ENCODE measurements at places on chromosomes 1 and 21.

DNA sequence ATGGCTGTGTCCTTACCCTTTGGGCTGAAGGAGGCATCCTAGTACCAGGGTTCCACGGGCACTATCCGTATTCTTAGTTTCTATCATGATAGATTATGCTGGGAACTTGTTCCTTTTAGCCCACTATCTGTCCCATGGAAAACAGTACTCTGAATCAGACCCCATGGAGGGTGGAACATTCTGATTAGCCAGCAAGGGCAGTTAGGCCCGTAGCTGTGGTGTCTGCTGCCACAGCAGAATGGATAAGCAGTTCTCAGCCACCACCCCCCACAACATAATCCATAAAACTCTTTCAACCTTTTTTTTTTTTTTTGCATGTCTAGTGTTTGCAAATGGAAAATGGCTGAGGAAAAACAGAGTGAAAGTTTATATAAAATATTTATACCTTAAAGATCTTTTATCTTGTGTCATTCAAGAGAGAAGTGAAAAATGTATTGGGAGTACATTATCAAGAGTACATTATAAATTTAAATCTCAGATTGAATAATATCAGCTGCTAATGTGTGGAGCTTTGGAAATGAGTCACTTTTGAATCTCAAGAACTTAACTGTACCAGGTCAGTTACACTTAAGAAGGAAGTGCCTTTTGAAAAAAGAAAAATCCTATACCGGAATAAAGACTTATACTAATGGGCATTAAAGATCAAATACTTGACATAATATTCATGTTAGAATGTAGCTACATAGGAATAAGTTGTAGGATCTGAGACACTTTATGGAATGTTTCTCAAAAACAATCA is 80.3 kb downstream of the NFIA start:
- no peak for DNase-seq

- peak; percentile 36 for DNase-seq
Observed at GRCh38 chr1:226687426-226687825, 51.7 kb downstream of the ITPKB start.

DNA sequence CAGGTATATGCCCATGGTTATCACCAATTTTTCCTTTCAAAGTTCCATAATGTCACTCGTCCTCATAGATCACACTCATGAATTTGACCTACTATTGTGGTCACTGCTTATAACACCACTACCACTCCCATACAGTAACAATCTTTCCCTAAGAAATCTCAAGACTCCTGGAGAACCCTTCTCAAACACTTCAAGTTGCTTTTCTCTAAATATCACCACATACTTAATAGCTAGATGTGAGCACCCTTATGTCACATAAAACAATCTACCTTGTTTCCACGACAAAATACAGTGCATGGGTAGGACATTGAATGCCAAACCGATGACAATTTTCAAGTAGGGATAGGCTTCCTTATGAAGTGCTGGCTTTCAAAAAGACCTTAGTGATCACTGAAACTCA is 104.5 kb downstream of the LRRC53 start:
- no peak for DNase-seq

- DNase-seq = no peak
Observed at GRCh38 chr1:94955767-94956632, 29.1 kb upstream of the CNN3 start.

DNA sequence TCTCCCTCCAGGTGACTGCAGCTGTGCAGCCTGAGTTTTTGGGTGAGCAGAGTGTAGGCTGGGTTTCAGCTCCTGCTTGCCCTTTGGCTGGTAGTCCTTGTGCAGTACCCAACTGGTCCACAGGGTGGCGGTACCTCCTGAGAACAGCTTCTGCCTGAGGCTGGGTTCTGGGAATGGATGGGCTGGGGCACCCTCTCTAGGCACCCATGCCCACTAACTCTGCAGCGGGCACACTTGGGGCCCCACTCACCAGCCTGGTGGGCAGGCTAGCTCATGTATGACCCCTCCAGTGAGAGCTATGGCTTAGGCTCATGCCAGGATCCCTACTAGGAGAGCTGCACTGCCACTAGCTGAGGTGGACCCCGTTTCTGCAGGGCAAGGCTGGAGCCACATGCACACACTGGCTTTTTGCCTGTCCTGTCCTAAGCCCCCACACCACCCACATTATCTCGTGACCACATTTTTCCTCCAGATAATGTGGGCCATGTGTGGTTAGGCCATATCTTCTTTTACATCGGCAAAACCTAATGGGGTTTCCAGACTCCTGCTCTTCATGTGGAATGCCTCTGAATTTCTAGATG is 15.5 kb upstream of the GSTM4 start:
- DNase-seq = peak; percentile 94

GRCh38 chr1:8419172-8419571 is 101.3 kb downstream of the SLC45A1 start:
- no peak for DNase-seq

- no peak for DNase-seq
Observed at GRCh38 chr21:29121759-29122158, 8.7 kb upstream of the MAP3K7CL start.

GRCh38 chr1:108712606-108713150 is at the start of gene FNDC7:
Gene FNDC7 (plus strand): TSS chr1:108712908. CDS start chr1:108712934, 26 bp downstream.
- DNase-seq = no peak

DNA sequence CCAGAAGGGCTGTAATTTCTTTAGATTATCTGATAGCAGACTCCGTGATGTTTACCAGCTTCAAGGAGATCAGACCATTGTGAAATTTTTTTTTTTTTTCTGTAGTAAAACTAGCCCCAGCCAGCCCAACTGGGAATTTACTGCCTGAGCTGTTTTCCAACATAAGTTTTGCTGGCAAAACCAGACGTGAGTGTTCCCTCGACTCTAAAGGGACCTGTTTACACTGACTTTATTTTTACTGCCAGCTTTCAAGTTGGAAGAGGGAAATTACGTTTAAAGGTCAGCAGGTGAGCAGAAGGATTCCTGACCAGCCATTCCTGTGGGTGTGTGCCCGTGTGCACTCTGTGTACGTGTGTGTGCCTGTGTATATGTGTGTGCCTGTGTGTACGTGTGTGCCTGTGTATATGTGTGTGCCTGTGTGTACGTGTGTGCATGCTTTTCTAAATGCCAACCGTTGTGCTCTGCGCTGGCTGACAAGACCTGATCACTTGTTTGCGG is 374 bp downstream of the MAB21L3 start:
- DNase-seq = no peak

- DNase-seq = no peak
Observed at GRCh38 chr1:98550076-98550475, 111.4 kb upstream of the SNX7 start.

DNA sequence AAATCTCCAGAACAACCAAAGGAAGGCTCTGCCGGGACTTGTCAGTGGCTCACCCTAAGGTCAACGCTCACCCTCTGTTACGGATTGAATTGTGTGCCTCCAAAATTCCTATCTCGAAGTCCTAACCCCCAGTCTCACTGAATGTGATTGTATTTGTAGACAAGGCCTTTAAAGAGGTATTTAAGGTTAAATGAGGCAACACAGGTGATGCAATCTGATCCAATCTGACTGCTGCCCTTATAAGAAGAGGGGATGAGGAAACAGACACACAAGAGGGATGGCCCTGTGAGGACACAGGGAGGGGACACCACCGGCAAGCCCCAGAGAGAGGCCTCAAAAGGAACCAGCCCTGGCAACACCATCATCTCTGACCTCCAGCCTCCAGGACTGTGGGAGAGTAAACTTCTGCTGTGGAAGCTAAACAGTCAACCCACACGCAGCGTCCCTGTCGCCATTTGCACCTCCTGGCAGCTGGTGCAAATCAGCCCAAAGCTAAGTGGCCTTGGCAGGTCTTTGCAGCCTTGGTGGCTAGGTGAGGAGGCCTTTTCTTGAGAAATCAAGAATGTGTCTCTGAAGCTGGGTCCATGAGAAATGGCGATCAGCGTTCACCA is 24.2 kb downstream of the UBASH3A start:
- no peak for DNase-seq

DNA sequence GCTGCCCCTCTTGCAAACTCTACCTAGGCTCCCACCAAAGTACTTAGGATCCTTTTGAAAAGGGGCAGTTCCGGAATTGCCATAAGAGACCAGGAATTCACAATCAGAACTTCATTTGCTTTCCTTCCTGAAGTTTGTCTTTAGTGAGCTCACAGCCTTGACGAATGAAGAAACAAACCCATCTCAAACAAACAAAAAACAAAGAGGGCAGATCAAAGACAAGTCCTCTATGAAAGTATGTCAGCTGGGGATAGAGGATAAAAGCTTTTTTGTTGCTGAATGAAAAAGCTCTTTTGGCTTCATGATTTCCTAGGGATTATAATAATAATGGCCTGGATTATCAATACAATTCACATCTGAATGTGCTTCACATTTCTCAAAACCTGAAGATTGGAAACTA is 357.9 kb upstream of the DUSP10 start:
- no peak for DNase-seq

DNA sequence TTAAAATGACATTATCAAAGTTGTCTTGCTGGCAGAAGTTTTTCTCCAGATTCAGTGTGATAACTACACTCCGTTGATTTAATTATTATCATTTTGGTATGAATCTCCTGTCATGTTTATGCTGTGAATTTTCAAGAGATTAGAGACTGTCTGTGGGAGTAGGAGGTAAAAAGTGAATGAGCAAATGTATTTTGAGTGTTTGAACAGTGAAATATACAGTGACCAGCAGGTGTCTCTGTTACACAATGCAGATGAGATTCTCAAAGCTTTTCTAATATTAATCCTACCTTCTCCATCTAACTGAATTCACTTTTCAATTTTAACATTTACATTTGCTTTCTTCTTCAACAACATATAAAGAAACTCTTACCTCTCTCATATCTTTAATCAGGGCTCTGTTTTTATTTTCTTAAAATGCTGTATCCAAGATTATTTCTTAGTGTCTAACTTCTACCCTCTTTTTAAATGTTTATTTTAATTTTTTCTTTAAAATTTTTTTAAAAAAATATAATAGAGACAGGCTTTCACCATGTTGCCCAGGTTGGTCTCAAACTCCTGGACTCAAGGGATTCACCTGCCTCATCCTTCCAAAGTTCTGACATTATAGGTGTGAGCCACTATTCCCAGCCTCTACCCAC is 20.9 kb upstream of the HSPA13 start:
- no peak for DNase-seq
